ENCODE measurements at places on chromosomes 16 and 17.

DNA sequence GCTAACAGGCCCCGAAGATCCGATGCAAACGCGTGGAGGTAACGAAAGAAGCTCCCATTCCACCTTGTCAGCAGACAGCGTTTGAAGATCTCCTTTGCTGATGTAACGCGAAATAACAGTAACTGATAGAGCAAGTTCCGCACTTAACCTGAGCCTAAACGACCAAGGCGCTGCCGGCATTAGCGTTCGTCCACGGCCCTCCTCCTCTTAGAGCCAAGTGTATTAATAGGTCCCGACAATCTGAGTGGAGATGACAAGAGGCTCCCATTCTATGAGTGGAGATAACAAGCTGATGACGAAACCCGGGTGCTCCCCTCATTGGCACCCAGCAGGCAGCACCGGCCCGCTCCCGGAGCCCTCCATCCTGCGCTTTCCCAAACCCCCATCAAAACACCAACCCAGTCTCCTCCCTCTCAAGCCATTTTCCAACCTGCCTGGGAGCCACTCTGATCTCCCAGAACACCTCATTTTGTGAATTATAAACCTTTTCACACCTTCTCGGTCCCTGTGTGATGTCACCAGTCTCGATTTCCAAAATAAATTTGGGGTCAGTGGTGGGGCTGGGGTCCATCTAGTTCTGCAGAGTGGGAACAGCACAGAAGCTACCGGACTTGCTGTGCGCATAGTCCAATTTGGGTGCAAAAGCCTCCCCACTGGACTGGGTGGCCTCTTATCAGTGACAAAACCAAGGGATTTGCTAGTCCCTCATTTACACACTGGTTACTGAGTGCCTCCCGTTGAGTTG, 35.4 kb upstream of the ARL4D start:
- DNase-seq: no peak

DNA sequence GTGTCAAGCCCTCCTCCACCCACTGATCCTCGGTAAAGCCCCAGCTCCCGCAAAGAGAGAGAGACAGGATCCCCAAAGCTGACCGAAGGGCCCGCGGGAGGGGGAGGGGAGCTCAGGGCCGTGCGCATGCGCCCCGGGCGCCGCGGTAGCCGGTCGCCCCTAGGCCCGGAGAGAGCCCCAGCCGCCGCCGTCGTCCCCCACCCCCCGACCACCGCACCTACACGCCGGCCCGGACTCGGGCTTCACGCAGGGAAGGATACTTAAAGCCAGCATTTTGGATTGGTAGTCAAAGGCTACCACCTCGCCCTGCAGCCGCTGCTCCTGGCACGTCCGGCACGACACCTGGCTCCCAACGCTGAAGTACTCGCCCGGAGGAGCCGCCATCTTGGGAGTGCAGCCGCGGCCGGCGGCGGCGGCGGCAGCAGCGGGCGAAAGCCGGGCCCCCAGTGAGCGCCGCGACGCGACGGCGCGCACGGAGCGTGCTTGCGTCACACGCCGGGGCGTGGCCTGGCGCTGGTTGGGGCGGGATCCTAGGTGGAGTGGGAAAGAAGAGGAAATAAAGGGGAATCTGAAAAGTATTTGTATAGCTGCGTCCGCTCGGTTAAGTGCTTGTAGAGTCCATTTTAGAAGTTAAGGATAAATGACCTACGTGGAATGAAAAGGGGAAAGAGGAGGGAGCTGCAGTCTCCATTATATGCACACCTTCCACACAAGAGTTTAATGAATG, at the start of gene LSM12:
LSM12 (minus strand) TSS at position 468 of the 727 bp plus-strand sequence; CDS start at position 384, 84 bp downstream.
- DNase-seq: peak; percentile 90

- no peak for DNase-seq
Observed at GRCh38 chr16:787321-787966, 737 bp downstream of the RPUSD1 start.

- DNase-seq: no peak
Observed at GRCh38 chr16:89067677-89068443, 25.8 kb upstream of the ACSF3 start.

GRCh38 chr17:38707678-38708351, 2.7 kb downstream of the MLLT6 start:
- no peak for DNase-seq

DNA sequence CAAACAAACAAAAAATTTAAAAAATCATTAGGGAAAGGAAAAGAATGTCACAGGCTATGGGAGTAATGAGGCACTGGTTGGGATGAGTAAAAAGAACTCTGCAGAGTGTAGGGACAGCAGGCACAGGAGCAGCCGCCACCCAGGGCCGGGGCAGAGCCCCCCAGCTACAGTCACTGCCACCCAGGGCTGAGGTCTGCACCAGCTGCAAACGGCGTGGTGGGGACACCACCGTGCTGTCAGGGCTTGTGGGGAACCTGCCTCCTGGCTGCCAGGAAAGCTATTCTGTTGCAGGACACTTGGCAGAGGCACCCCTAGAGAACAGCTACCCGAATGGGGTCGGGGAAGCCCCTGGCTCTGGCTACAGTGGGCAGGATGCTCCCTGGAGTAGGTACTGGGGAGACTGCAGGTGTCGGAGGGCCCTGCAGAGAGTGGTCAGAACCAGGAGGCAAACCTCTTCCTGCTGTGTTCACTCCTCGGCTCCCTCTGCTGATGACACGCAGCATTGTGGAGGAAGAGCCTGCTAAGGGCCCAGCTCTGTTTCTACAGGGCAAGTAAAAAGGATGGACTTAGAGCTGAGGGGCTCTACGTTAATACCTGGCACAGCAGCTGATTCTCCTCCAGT, 32.3 kb upstream of the CAPN15 start:
- peak; percentile 8 for DNase-seq

DNA sequence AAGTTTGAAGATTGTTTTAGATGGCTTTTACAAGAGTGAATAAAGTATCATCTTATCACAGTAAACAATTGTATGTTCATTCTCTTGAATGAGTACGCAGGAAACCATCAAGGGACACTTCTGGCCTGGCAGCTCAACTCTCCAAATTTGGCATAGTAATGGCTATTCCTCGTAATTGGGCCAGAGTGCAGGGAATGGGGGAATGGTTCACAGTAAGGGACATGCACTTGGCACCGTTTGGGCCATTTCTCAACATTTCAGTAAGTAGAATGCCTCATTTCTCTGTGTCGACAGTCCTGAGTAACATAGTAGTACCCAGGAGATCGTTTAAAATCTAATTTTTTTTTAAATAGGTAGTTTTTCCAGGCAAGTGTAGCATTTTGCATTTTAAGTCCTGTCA, 309.6 kb downstream of the KCNJ2 start:
- no peak for DNase-seq

- DNase-seq: no peak
Observed at GRCh38 chr16:49995720-49996119, 29.3 kb upstream of the CNEP1R1 start.

DNA sequence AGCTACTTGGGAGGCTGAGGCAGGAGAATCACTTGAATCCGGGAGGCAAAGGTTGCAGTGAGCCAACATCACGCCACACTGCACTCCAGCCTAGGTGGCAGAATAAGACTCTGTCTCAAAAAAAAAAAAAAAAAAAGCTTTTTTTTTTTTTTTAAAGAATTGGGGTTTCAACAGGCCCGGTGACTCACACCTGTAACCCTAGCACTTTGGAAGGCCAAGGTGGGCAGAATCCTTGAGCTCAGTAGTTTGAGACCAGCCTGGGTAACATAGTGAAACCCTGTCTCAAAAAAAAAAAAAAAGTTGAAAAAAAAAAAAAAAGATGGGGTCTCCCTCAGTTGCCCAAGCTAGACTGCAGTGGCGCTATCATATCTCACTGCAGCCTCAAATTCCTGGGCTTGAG, 6.6 kb upstream of the HEXIM2 start:
- DNase-seq: no peak

DNA sequence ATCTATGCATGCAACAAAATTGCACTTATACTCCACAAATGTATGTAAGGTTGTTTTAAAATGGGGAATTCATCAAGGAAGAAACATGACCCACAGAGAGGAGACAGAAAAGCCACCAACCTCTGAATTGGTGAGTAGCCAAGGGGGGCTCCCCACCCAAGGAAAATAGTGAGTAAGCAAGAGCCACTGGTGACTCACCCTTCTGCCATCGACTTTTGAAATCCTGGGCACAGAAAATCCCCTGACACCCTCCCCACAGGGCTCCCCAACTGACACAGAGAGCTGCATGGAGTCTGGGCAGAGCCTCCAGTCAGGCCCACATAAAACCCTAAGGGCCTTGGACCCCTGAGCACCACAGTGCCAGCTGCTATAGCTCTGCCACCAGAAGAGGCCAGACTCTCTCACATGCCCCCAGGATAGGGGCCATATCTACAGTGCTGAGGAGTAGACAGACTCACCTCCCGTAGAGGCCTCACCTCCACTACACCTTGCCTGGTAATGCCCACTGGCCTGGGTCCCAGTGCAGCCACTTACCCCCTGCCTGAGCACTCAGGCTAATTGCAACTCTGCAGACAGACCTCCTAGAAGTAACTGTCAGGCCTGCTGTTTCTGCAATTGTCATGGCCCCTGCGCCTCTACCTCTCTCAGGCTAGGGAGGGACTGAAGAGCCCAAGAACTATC, 244.7 kb upstream of the WSB1 start:
- DNase-seq: no peak

DNA sequence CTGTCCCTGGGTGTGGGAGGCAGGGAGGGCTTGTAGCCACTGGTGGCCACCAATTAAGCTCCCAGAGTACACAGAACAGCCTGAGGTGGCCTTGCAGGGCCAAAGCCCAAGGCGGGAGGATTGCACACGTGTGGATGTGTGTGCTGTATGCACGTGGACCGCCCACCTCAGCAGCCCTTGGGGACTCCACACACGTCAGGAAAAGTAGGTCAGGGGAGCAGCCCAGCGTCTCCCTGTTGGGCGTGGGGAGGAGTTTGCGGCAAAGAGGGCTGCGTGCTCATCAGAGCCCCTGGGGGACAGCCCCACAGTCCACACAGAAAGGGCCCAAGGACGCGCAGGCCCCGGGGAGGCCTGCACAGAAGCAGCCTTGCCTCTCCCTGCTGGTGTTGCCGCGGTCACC, 19.6 kb downstream of the SBK1 start:
- peak; percentile 29 for DNase-seq

- no peak for DNase-seq
Observed at GRCh38 chr17:67747681-67748235, 30.0 kb downstream of the NOL11 start.
